ENCODE measurements at places on chromosomes 2 and 18.

DNA sequence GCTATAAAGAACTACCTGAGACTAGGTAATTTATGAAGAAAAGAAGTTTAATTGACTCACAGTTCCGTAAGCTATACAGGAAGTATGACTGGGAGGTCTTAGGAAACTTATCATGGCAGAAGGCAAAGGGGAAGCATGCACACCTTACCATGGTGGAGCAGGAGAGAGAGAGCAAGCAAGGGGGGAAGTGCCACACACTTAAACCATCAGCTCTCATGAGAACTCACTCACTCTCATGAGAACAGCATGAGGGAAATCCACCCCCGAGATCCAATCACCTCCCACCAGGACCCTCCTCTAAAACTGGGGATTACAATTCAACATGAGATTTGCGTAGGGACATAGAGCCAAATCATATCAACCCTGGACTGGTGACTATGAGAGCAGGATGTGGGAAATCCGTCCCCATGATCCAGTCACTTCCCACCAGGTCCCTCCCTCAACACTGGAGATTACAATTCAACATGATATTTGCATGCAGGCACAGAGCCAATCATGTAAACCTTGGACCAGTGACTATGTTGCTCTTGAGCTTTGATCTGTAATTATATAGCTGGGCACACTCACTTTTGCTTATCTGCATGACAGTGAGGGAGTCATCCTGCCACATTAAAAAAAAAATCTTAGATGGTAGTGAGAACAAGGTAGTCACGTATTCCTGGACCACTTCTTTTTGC is 12.9 kb downstream of the ADAM23 start:
- DNase-seq: no peak

DNA sequence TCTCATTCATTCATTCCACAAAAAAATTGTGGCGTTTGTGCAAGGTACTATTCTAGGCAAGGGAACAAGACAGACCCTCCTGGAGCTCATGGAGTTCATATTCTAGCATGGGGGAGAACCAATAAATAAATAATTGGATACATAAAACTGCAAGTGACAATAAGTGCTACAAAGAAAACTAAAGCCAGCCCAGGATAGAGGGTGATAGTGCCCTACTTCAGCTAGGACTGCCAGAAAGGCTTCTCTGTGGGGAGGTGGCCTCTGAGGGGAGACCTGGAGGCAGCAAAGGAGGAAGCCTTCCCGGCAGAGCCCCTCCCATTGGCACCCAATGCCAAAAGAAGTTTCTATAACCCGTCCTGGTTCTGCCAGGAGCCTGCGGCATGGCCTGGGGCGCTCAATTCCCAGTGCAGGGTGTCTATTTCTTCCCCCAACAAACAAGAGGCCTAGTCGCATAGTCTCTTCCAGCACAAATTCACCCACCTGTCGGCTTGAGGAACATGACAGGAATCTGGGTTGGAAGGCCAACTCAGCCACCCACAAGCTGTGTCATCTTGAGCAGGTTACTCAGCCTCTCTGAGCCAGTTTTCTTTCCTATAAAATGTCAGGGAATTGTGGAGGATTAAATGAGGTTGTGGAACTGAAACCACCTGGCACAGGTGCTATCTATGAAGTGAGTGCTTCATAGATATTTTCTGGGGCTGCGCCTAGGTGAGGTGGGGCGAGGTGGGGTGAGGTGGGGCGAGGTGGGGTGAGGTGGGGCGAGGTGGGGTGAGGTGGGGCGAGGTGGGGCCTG is 94.3 kb downstream of the ZFP36L2 start:
- DNase-seq: no peak

DNA sequence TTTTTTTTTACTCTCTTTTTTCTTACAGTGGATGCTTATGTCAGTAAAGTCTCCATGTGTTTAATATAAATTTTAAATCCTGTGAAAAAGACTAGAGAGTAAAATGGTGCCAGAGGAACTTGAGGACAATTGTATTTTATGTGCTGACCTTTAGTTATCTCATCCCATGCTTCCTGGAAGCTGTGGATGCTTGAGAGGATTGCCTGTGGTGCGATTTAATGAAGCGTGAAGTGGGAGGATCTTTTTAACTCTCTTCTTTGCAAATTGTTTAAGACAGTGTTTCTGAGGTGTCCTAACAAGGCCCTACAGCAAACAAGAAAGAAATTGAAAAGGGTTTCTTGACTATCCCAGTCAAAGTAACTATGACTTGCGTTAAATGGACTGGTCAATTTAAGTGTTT is 84.2 kb downstream of the DTNA start:
- DNase-seq: no peak

DNA sequence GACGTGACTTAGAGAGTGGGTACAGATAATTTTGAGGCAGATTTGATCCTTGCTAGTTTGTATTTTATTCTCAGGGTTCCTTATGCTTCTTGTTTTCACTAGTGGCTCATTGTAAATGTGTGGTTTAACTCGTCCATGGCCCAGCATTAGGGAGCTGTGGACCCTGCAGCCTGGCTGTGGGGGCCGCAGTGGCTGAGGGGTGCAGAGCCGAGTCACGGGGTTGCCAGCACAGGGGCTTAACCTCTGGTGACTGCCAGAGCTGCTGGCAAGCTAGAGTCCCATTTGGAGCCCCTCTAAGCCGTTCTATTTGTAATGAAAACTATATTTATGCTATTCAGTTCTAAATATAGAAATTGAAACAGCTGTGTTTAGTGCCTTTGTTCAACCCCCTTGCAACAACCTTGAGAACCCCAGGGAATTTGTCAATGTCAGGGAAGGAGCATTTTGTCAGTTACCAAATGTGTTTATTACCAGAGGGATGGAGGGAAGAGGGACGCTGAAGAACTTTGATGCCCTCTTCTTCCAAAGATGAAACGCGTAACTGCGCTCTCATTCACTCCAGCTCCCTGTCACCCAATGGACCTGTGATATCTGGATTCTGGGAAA is 269.9 kb downstream of the MYT1L start:
- no peak for DNase-seq

DNA sequence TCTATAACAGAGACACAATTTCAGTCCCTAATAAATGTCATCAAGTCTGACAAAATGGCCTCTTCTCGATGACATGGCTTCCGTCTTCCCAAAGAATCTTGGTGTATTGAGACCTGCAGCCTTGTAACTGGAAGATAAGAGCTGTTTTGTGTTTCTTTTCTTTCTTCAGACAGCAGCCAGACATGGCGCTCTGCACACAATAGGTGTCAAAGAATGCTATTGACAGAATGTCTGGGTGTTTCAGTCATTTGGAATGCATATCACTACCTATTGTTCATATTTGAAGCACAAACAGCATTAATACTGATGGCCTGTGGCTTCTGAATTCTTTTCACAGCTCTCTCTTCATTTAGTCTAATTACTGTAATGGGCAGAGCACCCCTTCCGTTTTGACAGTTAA is 344.8 kb downstream of the RPRM start:
- DNase-seq: no peak

- no peak for DNase-seq
These were observed 9.3 kb upstream of the CCBE1 start for GRCh38 chr18:59706499-59706898.

DNA sequence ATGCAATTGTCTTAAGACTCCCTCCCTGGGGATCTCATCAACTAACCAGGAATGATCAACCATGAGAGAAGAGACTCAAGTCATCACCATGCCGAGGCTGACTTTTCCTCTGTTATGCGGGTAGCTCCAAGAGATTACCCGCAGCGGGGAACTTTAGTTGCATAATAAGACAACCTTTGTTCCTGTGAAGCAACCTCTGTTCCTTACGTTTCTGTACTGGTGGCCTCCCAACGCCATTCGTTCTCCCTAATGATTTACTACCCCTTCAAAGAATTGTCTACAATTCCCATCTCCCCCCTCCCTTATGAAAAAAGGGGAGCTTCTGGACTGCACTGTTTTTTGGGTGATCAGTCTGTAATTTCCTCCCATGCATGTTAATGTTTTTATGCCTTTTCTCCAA is 66.1 kb upstream of the LRPPRC start:
- DNase-seq: no peak

DNA sequence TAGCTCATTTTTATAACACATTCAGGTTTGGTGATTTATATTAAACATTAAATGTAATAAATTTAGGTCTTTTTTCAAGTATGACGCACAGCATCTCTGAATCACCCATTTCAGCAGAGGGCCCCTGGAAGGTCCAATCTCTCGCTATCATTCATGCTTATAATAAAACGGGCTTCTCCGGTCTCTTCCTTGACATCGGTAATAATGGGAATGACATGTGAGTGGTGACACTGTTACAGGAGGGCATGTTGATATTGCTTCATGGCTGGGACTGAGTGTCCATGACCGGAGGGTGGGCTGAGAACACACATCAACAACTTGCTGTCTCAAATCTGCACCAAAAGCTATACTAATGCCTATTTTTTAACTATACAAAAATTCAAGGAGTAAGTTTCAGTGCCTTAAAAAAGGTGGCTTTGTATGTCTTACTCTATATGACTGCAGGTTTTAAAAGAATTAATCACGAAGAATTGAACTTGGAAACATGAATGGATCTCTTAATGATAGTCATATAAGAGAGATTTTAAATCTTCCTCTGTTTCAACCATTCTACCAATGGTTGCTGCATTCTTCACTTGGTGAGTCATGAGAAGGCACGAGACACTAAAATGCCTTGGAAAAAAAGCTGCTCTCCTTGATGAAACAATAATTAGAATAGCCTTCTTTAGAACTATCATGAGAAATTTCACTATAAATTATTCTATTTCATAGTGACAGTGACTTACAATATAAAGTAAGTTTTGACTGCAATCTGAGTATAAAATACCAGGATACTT is 101.9 kb upstream of the NRP2 start:
- peak; percentile 19 for DNase-seq

GRCh38 chr2:61434314-61434713 is 36.6 kb downstream of the USP34 start:
- peak; percentile 5 for DNase-seq

- no peak for DNase-seq
These were observed 96.4 kb upstream of the MSTN start for GRCh38 chr2:190158798-190159434.

GRCh38 chr18:66641056-66641455 is 37.2 kb upstream of the CDH19 start:
- no peak for DNase-seq

DNA sequence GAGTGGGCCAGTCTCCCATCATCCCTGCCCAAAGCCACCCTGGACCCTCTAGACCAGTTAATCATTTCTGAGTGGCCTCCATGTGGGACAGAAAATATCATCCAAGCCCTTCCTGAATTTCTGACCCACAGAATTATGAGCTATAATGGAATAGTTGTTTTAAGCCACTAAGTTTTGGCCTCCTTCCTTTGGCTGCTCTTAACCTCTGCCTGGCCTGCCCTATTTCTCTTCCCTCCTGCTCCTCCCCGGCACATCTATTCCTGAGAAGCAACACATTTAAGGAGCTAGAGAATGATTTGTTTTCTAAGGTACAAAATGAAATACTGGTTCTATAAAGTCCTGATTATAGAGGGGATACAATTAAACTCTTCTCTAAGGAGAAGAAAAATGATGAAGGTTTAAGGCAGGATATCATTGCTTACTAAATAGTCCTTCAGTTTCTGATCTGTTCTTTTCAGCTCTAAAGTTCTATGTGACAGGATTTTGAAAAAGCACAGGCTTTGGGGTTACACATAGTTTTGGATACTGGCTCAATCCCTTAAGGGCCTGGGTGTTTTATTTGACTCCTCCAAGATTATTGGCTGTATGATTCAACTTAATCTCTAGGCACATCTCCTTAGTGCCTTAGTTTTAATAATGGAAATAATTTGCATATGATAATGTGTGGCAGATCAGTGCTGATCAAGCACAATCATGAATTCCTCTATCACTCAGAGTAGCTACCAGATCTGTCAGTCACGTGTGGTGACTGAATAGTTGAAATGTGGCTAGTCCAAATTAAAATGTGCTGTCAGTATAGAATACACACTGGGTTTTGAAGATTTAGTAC is 240.3 kb downstream of the VAPA start:
- no peak for DNase-seq

DNA sequence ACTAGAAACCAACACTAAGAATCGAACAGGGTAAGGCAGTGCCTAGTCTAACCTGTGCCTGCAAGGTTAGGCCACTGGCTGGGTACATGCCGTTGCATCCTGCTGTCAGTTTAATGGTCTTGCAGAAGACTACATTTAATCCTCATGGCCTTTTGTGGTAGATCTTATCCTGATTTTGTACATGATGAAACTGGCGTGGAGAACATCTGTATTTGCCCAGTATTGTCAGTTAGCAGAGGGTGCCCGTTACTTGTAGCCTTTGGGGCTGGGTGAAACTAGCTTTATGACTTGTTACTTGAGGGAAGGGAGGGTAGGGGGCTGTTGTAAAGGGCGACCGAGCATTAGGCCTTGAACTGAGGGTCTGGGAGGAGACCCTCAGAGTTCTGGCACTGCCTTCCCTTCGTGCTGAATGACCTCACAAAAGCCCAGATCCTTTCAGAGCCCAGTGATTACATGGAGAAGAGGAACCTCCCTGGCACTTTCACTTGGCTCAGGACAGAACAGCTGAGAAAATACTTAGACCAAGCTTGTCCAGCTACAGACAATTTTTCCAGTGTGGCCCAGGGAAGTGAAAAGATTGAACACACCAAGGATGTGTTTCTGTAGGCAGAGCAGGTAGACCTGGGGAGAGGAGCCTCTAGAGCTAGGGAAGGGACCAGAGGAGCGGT is 19.5 kb downstream of the SLC20A1 start:
- peak; percentile 42 for DNase-seq

DNA sequence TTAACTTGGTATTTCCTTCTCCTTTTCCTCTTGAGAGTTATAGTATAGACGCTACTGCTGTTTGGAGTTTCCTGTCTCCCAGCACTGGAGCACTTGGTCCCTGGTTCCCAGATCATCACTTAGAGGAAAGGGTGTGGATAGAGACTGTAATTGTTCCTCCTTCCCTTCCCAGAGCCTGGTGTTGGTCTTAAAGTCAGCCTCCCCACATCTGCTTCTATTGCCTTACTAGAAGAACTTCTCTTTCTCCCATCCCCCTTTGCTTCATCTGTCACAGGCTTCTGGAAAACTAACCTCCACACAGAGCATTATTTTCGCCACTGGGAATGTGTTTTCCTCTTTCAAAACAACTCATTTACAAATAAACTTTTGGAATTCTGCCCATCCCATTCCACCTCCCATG is 131.0 kb downstream of the CCDC85A start:
- no peak for DNase-seq

GRCh38 chr2:16382451-16382850 is 283.2 kb downstream of the CYRIA start:
- no peak for DNase-seq

- DNase-seq: no peak
These were observed 263.7 kb downstream of the ETAA1 start for GRCh38 chr2:67660871-67661270.

- DNase-seq: peak; percentile 88
These were observed 50.8 kb upstream of the UGP2 start for GRCh38 chr2:63790906-63791305.

GRCh38 chr2:208062113-208062512 is 36.8 kb upstream of the PLEKHM3 start:
- peak; percentile 44 for DNase-seq

DNA sequence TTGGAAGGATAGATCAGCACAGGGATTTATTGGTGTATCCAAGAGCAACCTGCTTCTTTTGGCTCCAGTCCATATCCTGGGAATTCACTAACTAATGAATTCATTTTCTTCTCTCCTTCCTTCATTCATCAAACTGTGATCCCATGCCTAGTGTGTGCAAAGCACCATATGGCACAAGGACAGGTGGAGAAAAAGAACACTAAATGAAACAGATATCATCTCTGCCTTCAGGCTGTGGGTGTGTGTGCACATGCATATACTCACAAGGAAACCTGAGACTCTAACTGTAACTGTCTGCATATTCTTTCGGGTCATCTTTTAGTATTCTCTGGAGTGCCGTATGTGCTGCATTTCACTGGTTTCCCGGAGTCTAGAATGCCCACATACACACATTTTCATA is 20.2 kb downstream of the TNP1 start:
- DNase-seq: no peak

All from RPMI7951 (cell line).